Chondrocyte (in vitro differentiated cells): ENCODE measurements at places on chromosomes 7 and 10.

DNA sequence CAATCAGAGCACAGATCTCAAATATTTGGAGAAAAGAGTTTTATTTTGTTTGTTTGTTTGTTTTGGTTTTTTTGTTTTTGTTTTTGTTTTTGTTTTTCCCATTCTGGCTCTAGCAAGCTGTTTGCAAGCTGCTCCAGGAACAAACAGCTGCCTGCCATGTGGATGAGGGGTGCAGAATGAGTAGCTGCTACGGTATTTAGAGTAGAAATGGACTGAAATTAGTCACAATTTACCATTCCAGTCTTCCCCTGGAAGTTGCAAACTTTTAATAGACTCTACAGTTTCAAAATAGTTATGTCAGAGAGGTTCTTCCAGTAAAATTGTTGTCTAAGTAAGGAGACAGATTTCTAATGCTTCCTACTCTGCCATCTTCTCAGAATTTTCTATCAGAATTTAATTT lies 27.1 kb upstream of the TAS2R16 start:
- no peak for DNase-seq
- no peak overlapping the region for H3K4me3 ChIP-seq
- no peaks in the 10 kb centered on the region for H3K4me1 ChIP-seq
- peaks cover 3% of the 10 kb centered on the region for H3K27me3 ChIP-seq
- H3K27ac ChIP-seq: no peak overlapping the region

DNA sequence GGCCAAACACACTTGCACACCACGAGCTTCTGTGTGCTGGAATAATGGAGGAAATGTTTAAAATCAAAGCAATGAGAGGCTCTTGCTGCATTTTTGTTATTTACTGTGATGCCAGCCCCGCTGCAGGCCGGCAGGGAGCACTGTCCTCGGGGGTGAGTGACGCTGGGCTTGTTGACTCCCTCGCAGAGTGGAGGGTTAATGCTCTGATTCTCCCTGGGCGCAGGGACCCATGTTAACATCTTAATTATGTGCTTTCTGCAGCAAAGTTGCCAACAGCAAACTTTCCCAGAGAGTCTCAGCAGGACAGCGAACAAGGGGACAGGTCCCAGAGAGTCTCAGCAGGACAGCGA lies 22.9 kb downstream of the SCART1 start:
- no peaks in the 10 kb centered on the region for H3K4me1 ChIP-seq
- DNase-seq: no peak
- no peaks in the 10 kb centered on the region for H3K27me3 ChIP-seq
- H3K4me3 ChIP-seq: no peak overlapping the region
- H3K27ac ChIP-seq: no peak overlapping the region

GRCh38 chr10:70902661-70903261 lies 14.4 kb upstream of the PCBD1 start:
- H3K4me3 ChIP-seq: no peak overlapping the region
- H3K27ac ChIP-seq: no peak overlapping the region
- no peaks in the 10 kb centered on the region for H3K36me3 ChIP-seq
- no peak for DNase-seq

DNA sequence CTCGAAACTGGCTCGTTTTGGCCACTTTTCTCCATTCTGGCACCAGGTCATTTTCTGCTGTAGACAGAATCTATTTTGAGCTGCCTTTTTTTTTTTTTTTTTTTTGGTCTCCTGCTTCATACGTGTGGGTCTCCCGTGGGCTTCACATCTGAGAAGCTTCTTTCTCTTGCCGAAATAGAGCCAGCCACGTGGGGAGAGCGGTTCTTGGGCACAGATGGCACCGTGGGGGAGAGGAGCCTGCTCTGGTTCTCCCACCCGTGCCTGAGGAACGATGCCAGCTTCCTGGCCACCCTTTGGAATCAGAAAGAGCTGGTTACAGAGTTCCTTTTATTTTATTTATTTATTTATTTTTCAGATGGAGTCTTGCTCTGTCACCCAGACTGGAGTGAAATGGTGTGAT lies 48.7 kb upstream of the OCM2 start:
- H3K27me3 ChIP-seq: peaks cover 10% of the 10 kb centered on the region
- DNase-seq: no peak
- H3K36me3 ChIP-seq: peaks cover 2% of the 10 kb centered on the region

GRCh38 chr10:17166699-17167098 lies 34.8 kb downstream of the TRDMT1 start:
- H3K4me3 ChIP-seq: no peak overlapping the region
- H3K4me1 ChIP-seq: peaks cover 6% of the 10 kb centered on the region
- no peak overlapping the region for H3K27ac ChIP-seq
- no peaks in the 10 kb centered on the region for H3K27me3 ChIP-seq
- DNase-seq: no peak

- H3K27ac ChIP-seq: no peak overlapping the region
- DNase-seq: no peak
- H3K4me1 ChIP-seq: peaks cover 4% of the 10 kb centered on the region
- no peak overlapping the region for H3K4me3 ChIP-seq
Observed at GRCh38 chr10:71731791-71732190, 12.2 kb upstream of the C10orf105 start.

GRCh38 chr10:109957092-109957797 lies 33.9 kb upstream of the XPNPEP1 start:
- H3K4me1 ChIP-seq: peaks cover 30% of the 10 kb centered on the region
- H3K27me3 ChIP-seq: no peaks in the 10 kb centered on the region
- no peak for DNase-seq
- H3K4me3 ChIP-seq: no peak overlapping the region

DNA sequence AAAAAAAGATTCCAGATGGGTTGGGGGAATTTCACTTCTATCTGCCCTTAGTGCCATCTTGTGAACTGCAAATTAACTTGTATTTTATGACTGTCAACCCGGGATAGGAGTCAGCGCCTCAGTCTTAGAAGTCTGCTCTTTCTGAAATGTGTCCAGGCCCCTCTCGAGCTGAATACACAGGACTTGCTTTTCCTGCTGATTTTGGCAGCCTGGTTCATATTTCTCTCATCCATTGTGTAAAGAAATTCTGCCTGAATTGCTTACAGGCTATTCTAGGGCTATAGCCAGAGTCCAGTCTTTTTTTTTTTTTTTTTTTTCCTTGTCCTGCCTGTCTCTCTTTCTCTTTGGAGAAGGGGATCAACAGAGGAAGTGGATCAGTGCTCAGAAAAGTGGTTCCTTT lies 24.6 kb downstream of the GATA3 start:
- H3K36me3 ChIP-seq: no peaks in the 10 kb centered on the region
- H3K4me3 ChIP-seq: no peak overlapping the region
- peaks cover 18% of the 10 kb centered on the region for H3K27me3 ChIP-seq
- H3K4me1 ChIP-seq: peaks cover 4% of the 10 kb centered on the region
- DNase-seq: no peak
- H3K27ac ChIP-seq: no peak overlapping the region

DNA sequence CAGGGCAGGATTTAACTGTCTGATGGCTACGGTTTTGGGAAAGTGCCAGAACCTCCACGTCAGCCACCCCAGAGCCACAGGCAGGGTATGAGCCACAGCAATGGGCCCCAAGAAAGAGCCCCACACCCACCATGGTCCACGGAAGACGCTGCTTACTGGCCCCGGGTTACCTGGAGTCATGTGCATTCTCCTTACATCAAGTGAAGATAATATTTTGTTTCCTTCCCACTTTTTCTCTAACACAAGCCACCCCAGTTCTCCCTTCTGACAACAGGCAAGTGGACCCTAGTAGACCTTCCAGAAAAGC lies 67.1 kb downstream of the PRKAG2 start:
- peaks cover 22% of the 10 kb centered on the region for H3K4me1 ChIP-seq
- H3K27ac ChIP-seq: no peak overlapping the region
- peak; percentile 35 for DNase-seq

- peaks cover 3% of the 10 kb centered on the region for H3K27me3 ChIP-seq
- no peak overlapping the region for H3K4me3 ChIP-seq
- H3K36me3 ChIP-seq: no peaks in the 10 kb centered on the region
Observed at GRCh38 chr7:188727-189500, 3.5 kb upstream of the FAM20C start.

- H3K4me1 ChIP-seq: peaks cover 16% of the 10 kb centered on the region
- no peak overlapping the region for H3K27ac ChIP-seq
- no peaks in the 10 kb centered on the region for H3K27me3 ChIP-seq
- no peak overlapping the region for H3K4me3 ChIP-seq
Observed at GRCh38 chr7:32659853-32660252, 164.6 kb downstream of the AVL9 start.

DNA sequence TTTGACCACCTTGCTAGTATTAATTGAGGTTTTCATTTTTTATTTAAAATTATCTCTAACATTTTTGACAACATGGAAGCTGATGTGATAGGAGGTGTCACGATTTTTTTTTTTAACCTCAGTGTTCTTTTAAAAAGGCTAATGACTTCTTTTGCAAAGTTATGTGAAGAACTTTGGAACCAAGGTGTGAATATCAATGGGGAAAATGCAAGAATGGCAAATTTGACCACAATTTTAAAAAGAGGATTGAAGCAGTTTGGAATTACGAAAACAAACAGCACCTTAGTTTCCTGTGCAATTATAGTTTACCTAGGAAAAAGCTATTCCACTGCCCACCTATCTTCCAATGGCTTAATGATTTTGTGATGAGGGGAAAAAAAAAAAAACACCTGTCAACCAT lies 232.4 kb downstream of the VTI1A start:
- H3K36me3 ChIP-seq: no peaks in the 10 kb centered on the region
- no peak overlapping the region for H3K27ac ChIP-seq
- H3K27me3 ChIP-seq: no peaks in the 10 kb centered on the region
- no peak for DNase-seq
- H3K4me1 ChIP-seq: no peaks in the 10 kb centered on the region

DNA sequence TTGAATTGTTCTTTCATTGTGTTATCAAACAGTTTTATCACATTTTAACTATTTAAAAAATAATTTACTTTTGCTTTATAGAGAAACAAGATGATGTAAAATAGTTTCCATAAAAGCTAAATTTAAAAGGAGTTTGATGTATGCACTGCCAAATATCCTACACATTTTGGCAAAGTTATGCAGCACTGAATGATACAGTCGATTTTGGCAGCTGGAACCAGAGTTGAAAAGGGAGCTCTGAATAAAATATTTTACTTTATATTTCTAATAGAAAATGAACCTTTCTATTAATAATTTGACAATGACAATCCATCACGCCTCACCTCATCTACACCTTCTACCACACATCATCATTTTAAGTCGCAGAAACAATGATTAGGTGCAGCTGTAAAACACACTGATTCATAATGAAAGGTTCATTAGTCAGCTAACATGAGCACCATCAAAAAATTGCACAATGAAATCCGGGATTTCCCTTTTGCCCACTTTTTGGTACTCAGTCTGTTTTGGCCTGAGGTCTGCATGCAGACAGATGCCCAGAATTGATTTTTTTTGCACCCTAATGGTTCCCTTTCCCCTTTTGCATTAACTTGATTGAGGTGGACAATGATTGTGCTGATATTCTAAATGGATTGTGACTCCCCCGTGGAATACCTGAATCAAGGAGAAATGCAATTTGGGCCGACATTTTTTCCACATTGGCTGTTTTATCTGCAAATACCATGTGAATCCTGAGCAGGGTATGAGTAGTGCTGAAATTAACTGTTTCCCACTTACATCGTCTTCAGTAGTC lies 105.8 kb downstream of the THSD7A start:
- H3K36me3 ChIP-seq: no peaks in the 10 kb centered on the region
- H3K27ac ChIP-seq: no peak overlapping the region
- H3K4me3 ChIP-seq: no peak overlapping the region
- H3K27me3 ChIP-seq: peaks cover 3% of the 10 kb centered on the region
- no peaks in the 10 kb centered on the region for H3K4me1 ChIP-seq

DNA sequence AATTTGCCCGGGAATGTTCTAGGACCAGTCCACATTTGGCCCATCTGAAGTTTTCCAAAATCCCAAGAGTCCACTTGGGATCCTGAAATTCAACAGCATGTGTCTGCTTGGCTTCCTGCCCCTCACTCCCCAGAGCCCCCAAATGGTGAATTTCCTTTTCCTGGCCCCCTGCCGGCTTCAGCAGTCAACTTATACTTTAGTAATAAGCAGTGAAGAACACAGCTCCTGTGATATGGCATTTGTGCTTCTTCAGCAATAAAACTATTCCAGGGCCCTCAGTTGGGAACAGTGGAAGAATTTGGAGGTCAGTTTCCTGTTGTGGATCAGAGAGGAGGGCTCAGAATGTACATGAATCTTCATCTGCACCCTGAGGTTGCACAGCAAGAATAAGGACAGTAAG lies 51.1 kb downstream of the PRF1 start:
- H3K27me3 ChIP-seq: no peaks in the 10 kb centered on the region
- H3K4me3 ChIP-seq: no peak overlapping the region
- no peak for DNase-seq
- H3K27ac ChIP-seq: peak overlapping the region; percentile 87
- peaks cover 30% of the 10 kb centered on the region for H3K4me1 ChIP-seq

GRCh38 chr10:131513901-131514300 lies 202.4 kb upstream of the TCERG1L start:
- no peaks in the 10 kb centered on the region for H3K27me3 ChIP-seq
- no peak overlapping the region for H3K4me3 ChIP-seq
- no peak for DNase-seq
- no peaks in the 10 kb centered on the region for H3K4me1 ChIP-seq

DNA sequence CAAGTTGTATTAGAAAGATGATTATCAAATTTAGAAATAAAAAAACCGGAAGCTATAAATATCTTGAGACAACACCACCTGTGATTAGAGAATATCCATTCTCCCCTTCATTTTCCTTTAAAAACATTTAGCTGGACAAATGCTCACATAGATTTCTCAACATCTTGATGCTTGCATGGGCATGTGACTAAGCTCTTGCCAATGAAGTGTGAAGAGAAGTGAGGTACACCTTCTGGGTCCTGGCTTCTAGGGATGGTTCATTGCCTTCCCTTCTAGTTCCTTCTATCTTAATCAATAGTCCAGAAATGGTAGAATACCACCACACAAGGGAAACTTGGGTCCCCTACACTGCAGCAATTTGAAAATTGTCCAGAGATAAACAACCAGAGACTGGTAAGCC lies 41.0 kb downstream of the WAPL start:
- peaks cover 9% of the 10 kb centered on the region for H3K36me3 ChIP-seq
- no peak overlapping the region for H3K4me3 ChIP-seq
- DNase-seq: no peak
- no peaks in the 10 kb centered on the region for H3K27me3 ChIP-seq

GRCh38 chr7:55548295-55548731 lies 24.0 kb downstream of the VOPP1 start:
- peaks cover 3% of the 10 kb centered on the region for H3K36me3 ChIP-seq
- no peak overlapping the region for H3K4me3 ChIP-seq
- no peak overlapping the region for H3K27ac ChIP-seq
- H3K27me3 ChIP-seq: no peaks in the 10 kb centered on the region

- peaks cover 4% of the 10 kb centered on the region for H3K27me3 ChIP-seq
- no peak overlapping the region for H3K4me3 ChIP-seq
- no peak overlapping the region for H3K27ac ChIP-seq
- H3K4me1 ChIP-seq: peaks cover 2% of the 10 kb centered on the region
- H3K36me3 ChIP-seq: peaks cover 4% of the 10 kb centered on the region
Observed at GRCh38 chr7:128390871-128391565, 18.8 kb downstream of the IMPDH1 start.

GRCh38 chr7:67983486-67983885 lies 986.9 kb downstream of the TYW1 start:
- no peak overlapping the region for H3K27ac ChIP-seq
- peaks cover 14% of the 10 kb centered on the region for H3K27me3 ChIP-seq
- no peak for DNase-seq

DNA sequence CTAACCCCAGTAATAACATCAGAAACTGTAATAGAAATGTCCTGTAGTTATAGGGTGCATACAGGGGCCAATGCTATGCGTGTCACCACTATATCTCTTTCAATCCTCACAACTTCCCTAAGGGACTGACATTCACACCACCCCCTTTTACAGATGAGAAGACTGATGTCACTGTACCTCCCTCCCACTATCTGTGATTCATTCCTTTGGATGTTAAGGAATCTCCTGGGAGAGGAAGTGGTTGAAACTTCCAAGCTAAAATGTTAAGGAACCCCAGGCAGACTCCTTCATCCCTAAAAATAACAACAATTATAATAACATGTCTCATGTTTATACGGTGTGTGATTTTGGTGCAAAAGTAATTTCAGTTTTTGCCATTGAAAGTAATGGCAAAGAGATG lies 5.4 kb downstream of the COL13A1 start:
- no peaks in the 10 kb centered on the region for H3K27me3 ChIP-seq
- H3K36me3 ChIP-seq: peaks cover 2% of the 10 kb centered on the region
- no peak overlapping the region for H3K4me3 ChIP-seq
- no peak overlapping the region for H3K27ac ChIP-seq
